Right renal pelvis (tissue), 4 donors: ENCODE measurements at places on chromosomes 4 and X. TPM values are rescaled to one million over a fixed set of nuclear protein-coding genes. Genes with fewer than 3 reads are reported as not detected.

Gene ADH1C
- polyA plus RNA-seq, result 97.5 TPM

Gene PDZD4
- polyA plus RNA-seq, result 10.6 TPM

DNA sequence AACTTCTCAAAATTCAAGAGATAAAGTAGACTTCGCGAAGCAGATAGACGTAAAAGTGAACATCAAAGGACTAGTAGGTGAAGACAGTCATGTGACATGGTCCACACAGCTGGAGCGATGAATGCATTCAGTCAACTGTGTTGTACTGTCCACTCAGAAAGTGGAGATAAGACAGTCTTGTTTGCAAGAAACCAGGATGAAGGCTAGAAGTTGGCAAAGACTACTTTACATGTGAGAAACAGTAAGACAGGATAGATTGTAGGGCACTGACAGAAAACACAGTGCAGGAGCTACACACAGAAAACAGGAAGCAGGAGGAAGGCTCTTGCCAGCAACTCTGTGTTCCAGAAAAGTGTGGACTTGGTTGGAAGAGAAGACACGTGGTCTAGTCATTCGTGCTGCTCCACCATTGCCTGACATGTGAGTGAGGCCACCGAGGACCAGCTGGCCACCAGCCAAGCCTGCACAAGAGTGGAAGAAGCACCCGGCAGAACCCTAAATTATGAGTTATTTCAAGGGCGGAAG lies 78.9 kb downstream of the FAT1 start:
- no peak for DNase-seq

Gene RAB33A
- polyA plus RNA-seq, result 0.71 TPM

Gene TRIM75
- not detected for polyA plus RNA-seq

Gene AMBN
- polyA plus RNA-seq, result 1.6 TPM

GRCh38 chr4:78645853-78646757 lies 94.5 kb downstream of the ANXA3 start:
- no peak for DNase-seq

Gene SLIT2
- 52.6 TPM for polyA plus RNA-seq

GRCh38 chr4:77156533-77156911 lies 485 bp upstream of the CCNG2 start:
- DNase-seq, result peak; percentile 99

- no peak for DNase-seq
Observed at GRCh38 chrX:23805389-23805788, 22.4 kb downstream of the SAT1 start.

GRCh38 chr4:98937986-98938720 lies 9.2 kb upstream of the EIF4E start:
- no peak for DNase-seq

GRCh38 chrX:3521396-3521795 lies 174.9 kb upstream of the MXRA5 start:
- DNase-seq, result no peak

DNA sequence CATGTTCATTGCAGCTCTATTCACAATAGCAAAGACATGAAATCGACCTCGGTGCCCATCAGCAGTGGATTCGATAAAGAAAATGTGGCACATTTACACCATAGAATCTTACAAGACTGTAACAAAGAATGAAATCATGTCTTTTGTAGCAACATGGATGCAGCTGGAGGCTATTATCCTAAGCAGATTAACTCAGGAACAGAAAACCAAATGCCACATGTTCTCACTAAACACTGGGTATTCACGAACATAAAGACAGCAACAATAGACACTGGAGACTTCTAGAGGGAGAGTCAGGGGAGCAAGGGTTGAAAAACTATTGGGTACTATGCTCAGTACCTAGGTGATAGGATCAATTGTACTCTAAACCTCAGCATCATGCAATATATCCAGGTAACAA lies 180.5 kb downstream of the PPP1R2C start:
- no peak for DNase-seq

Gene AFM
- 11.3 TPM for polyA plus RNA-seq

- peak; percentile 10 for DNase-seq
Observed at GRCh38 chrX:126770179-126770578, 49.4 kb upstream of the PRR32 start.

- no peak for DNase-seq
Observed at GRCh38 chr4:56640621-56641493, 40.2 kb downstream of the HOPX start.

DNA sequence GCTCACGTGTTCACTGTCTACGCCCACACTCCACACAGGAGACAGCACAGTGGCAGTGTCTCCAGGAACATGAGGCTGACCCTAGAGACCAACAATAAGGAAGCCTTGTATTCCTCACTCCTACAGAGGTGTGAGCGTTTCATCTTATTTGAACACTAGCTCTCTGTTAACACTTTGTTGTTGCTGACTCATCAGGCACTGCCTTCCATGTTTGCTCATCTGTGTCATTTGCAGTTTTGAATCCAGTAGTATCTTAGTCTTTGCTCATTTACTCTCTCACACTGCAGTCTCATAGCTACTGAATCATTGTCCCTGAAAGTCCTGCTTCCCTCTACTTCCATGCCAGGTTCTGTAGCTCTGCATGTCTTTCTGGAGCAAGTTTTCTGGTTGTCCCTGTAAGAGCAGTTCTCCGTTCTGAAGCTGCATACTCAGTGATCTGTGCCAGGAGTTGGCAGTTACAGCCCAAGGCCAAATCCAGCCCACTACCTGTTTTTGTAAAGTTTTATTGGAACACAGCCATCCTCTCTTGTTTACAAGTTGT lies 80.3 kb upstream of the DCLK2 start:
- no peak for DNase-seq

Gene FAM184B
- polyA plus RNA-seq, result 0.35 TPM

DNA sequence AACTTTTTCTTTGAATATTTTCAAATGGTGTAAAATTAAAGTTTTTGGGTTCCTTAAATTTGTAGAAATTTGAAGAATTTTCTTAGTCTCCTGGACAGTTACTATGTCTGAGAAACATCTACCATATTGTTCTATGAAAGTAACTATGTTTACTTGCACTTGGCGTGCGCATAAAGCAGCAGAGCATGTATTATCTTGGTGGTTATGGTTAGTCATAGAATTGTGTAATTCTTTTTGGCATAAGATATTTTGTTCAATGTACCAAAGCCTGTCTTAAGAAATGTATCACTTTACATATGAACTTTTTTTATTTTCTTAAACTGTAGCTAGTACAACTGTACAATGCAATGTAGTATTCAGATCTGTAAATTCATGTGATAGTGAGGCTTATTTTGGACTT lies 49.2 kb downstream of the CDS1 start:
- DNase-seq, result no peak

GRCh38 chr4:184370711-184371389 lies 103.5 kb downstream of the IRF2 start:
- DNase-seq, result no peak

DNA sequence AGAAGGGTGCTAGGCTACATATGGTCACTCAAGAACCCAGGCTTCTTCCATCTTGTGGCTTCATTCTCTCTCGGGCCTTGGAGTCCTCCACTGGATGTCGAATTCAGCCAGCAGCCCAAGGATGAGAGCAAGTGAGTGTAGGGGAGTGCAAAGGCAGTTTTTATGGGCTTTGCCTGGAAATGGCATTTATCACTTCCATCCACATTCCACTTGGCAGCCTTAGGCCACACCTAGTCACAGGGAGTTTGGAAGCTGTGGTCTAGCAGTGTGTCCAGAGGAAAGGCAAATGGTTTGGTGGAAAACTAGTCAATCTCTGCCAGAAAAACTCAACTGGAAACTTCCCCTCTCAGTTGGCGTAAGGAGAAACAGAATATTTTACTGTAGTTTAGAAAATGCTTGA lies 59.0 kb downstream of the NHS start:
- no peak for DNase-seq

DNA sequence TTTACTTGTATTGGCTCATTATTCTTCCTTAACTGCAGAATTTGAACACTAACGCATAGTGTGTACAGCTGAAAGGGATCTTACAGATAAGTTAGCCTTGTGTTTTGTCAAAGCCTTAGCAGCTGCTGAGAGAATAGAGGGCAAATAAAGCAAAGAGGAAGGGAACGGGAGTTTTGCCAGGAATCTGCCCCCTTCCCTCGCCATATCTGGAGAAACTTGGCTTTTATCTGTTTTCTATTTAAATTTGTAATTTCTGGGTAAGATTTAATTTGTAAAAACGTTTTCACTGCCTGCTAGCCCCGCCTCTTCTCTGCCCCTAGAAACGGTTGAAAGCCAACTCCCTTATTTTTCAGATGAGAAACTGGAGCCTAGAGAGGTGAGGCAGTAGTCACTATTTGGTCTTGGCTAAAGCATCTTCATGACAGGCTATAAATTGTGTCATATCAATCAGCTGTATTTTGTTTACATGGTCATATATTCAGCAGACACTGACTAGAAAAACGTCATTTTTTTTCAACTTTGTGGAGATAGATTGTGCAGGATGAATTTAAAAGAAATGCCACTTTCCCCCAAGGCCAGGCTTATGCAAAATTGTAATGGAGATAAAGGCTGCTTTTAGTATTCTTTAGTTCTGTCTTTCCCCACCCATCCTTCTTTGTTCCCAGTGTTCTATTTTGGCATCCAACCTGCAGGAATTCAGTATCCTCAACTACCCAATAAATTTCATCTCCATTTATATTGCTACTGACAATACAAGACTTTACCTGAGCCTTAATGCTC lies 319.4 kb downstream of the SH2D1A start:
- no peak for DNase-seq

DNA sequence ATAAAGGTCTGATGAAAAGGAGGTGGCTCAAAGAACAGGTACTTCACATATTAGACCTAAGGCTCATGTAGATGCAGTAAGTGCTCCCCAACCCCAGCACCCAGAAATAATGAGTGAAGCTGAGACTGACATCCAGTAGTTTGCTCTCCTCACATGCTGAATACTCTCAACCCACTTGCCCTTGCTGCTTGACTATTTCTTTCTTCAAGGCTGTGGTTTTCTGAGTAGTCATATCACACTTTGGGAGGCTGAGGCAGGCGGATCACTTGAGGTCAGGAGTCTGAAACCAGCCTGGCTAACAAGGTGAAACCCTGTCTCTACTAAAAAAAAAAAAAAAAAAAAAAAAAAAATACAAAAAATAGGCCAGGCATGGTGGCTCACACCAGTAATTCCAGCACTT lies 51.5 kb upstream of the PRPS1 start:
- no peak for DNase-seq

DNA sequence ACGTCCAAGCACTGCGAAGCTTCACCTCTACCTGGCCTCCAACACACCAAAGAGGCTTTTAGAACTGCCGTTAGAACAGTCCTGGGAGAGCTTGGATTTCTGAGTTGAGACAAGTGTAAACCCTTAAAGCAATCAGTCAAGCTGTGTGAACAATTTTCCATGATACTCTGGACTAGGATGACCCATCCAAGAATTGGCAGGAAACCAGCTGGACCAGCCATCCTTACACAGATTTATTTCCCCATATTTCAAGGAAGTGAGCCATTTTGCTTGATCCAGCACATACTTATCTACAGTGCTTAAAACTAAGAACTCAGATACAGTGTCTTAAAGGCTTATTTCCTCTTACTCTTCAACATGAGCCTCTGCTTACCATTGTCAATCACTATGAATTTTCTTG lies 340.7 kb upstream of the HS3ST1 start:
- DNase-seq, result no peak

DNA sequence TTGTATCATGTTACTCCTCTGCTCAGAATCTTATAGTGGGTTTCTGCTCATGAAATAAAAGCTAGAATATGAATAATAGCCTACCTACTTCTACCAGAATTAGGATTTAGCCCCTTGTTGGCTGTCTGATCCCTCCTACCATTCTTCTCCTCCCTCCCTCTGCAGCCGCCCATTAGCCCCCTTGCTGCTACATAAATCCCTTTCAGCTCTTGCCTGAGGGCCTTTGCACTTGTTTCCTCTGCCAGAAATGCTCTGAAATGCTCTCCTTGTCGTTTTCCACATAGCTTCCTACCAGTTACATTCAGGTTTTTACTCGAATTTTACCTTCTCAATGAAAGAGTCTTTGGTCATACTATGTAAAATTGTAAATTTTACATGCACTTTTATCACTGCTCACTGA lies 159.2 kb downstream of the ADGRL3 start:
- DNase-seq, result no peak

GRCh38 chr4:184359888-184360287 lies 114.5 kb downstream of the IRF2 start:
- DNase-seq, result no peak

- no peak for DNase-seq
Observed at GRCh38 chr4:17595471-17596005, 18.5 kb downstream of the LAP3 start.

Gene PDLIM3
- polyA plus RNA-seq, result 3.8 TPM

DNA sequence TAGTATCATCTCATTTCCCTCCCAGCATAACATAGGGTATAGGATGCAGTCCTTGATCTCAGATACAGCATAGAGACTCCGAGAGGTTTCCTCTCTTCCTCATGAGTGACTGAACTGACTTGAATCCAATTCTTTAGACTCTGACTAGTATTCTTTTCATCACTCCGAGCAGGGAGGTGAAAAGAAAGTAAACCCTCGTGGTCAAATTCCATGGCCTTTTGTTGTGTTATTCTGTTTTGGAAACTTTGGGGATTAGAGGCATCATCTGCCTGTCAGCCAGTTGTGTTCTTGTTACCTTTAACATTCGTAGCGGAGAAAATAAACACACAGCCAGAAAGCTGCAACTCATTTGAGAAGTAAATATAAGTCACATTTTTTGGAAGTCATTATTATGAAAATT lies 206.6 kb downstream of the ARHGAP10 start:
- DNase-seq, result no peak

Gene GASK1B
- 42.7 TPM for polyA plus RNA-seq

DNA sequence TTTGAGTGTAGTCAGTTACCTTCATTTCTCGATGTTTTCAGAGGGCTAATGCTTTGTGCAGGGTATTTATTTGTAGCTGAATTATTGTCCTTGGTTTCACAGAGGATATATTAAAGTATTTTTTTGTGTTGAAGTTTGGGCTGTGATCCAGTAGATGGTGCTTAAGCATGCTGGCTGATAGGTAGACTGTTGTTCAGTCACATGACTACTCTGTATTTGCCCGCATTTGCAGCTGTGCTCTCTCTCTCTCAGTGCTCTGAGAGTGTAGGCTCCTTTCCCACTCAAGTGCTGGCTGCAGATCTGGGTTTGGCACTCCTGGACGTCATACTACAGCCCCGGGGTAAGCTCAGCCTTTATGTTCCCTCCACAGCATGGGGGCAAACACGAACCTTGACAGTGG lies 21.7 kb downstream of the RAB40AL start:
- DNase-seq, result no peak

- no peak for DNase-seq
Observed at GRCh38 chr4:7735961-7736360, 203.7 kb downstream of the AFAP1 start.

DNA sequence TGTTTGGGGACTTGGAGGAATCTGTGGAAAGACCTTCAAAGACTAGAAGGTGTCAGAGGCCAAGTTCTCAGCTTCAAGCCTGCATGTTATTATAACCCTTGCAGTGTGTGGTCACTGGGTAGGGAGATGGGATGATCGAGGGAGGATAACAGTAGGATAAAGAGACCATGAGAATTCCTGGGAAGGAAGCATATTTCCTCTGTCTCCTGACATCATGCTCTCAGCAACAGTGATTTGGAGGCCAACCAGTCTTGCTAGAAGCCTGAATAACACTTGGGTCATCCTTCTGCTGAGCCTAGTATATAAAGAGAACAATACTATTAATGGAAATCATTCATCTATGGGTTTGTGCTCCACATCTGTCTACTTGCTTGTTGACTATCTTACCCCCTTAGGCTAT lies 40.9 kb upstream of the ANXA3 start:
- no peak for DNase-seq

Gene MFAP3L
- 24.6 TPM for polyA plus RNA-seq

- DNase-seq, result no peak
Observed at GRCh38 chr4:92112805-92113204, 191.0 kb upstream of the GRID2 start.

GRCh38 chr4:48596336-48596735 lies 106.3 kb downstream of the ZAR1 start:
- no peak for DNase-seq

Gene ARX
- not detected for polyA plus RNA-seq
